ENCODE measurements at places on chromosomes 2 and 18.

- H3K36me3 ChIP-seq = no peaks in the 10 kb centered on the region
- H3K27me3 ChIP-seq = peaks cover 11% of the 10 kb centered on the region
- no peak for DNase-seq
- H3K4me1 ChIP-seq = peaks cover 8% of the 10 kb centered on the region
- no peak overlapping the region for H3K4me3 ChIP-seq
Measured at GRCh38 chr2:215439404-215439803, 3.5 kb upstream of the FN1 start.

DNA sequence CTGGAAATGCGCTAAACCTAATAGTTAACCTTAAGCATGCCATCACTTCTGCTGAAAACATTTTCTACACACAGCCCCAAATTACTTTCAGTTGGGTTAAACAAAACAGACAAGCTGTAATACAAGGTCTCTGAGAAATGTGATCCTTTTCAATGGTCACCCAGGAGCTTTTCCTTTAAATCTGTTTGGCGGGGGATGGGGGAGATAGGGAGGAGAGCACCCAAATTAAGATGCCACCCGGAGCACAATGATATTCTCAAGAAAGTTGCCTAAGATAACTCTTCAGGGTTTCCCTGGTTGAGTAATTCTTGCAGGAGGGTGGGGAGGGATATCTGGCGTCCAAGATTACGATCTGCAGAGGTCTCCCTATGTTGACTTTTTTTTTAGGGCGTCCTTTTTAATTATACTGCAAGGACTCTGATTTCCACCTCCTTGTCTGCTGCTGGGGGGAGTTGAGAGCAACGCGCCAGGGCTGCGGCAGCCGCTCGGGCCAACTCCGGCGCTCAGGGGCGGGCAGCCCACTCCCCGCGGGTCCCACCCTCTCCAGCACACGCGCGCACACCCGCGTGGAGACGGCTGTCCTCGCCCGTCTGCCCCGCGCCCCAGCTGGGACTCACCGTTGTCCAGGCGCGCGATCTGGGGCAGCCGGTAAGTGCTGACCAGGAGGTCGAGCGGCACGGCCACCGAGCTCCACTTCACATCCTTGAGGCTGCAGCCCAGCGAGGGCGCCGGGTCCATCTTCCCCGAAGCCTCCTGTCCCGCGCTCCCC lies 807 bp downstream of the GAREM1 start:
- H3K36me3 ChIP-seq = no peaks in the 10 kb centered on the region
- peaks cover 22% of the 10 kb centered on the region for H3K4me1 ChIP-seq
- peak overlapping the region; percentile 70 for H3K27ac ChIP-seq
- no peak for DNase-seq
- no peaks in the 10 kb centered on the region for H3K27me3 ChIP-seq
- H3K4me3 ChIP-seq = peak overlapping the region; percentile 63

- no peak for DNase-seq
- H3K27ac ChIP-seq = no peak overlapping the region
- no peak overlapping the region for H3K4me3 ChIP-seq
Measured at GRCh38 chr2:96679848-96680247, 37.3 kb downstream of the FER1L5 start.

DNA sequence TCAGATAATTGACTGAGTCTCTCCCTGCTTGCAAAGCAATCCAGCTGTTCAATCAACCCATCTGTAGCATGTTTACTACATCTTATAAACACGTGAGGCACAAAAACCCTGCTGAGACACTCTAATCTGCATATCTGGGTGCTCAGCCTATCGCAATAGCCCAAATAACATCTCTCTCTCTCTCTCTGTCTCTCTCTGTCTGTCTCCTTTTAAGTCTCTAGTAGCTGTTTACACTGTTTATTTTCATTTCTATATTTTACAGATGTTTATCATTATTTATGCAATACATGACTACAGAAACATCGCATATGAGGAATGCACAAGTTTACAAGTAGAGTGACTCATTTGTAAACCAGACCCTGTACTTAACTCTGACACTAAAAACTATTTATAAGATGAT lies 422.1 kb upstream of the DSEL start:
- H3K36me3 ChIP-seq = no peaks in the 10 kb centered on the region
- no peak for DNase-seq
- no peak overlapping the region for H3K4me3 ChIP-seq
- H3K27me3 ChIP-seq = no peaks in the 10 kb centered on the region

- no peak overlapping the region for H3K4me3 ChIP-seq
- no peak for DNase-seq
- no peaks in the 10 kb centered on the region for H3K36me3 ChIP-seq
- no peak overlapping the region for H3K27ac ChIP-seq
Measured at GRCh38 chr2:97355176-97355575, 234.5 kb downstream of the ANKRD36B start.

DNA sequence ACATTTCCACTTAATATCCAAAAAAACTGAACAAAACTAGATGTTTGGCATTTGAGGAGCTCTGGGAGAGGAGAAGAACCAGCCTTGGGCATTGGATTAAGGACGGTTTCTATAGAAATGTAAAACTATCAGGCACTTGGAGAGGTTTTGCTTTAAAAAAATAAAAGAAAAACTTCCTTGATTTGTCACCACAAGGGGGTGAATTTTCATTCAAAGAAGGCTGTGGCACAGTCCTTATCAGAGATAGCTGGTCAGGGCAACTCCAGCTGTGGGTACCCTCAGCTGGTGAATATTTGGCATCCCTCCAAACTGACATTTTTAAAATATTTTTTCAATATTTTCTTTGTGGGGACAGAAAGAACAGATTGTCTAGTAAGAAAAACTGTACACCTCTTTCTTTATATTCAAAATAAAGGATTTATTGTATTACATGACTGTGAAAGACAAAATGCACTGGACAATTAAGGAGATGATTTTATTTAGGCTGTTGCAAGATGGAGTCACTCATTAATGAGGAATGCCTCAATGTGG lies 46.1 kb upstream of the TBC1D8 start:
- no peak for DNase-seq
- no peak overlapping the region for H3K27ac ChIP-seq
- no peaks in the 10 kb centered on the region for H3K36me3 ChIP-seq
- H3K4me3 ChIP-seq = no peak overlapping the region
- H3K27me3 ChIP-seq = no peaks in the 10 kb centered on the region
- 0 out of 2 replicates have a peak, but pooled peaks cover 3% of the 10 kb centered on the region for H3K4me1 ChIP-seq

DNA sequence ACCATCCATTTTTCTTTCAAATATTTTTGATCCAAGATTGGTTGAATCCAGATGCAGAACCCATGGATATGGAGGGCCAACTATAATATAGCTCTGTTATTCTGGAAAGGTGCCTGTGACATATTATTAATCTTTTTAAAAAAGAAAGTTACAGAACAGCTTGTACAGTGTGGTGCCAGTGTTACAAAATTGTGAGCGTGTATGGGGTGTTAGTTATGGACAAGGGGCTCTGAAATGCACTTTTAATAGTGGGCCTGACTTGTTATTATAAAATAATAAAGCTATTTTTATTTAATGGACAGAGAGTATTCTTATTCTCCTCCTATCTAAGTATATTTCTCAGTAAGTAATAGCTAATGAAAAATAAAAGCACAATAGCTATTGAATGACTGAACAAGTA lies 111.2 kb downstream of the FARSB start:
- DNase-seq = no peak
- no peak overlapping the region for H3K27ac ChIP-seq
- no peaks in the 10 kb centered on the region for H3K4me1 ChIP-seq
- peaks cover 25% of the 10 kb centered on the region for H3K27me3 ChIP-seq

- H3K27ac ChIP-seq = no peak overlapping the region
- H3K4me1 ChIP-seq = peaks cover 42% of the 10 kb centered on the region
- H3K36me3 ChIP-seq = no peaks in the 10 kb centered on the region
- no peaks in the 10 kb centered on the region for H3K27me3 ChIP-seq
- DNase-seq = peak; percentile 32
Measured at GRCh38 chr2:222878877-222879603, 18.2 kb downstream of the ACSL3 start.

DNA sequence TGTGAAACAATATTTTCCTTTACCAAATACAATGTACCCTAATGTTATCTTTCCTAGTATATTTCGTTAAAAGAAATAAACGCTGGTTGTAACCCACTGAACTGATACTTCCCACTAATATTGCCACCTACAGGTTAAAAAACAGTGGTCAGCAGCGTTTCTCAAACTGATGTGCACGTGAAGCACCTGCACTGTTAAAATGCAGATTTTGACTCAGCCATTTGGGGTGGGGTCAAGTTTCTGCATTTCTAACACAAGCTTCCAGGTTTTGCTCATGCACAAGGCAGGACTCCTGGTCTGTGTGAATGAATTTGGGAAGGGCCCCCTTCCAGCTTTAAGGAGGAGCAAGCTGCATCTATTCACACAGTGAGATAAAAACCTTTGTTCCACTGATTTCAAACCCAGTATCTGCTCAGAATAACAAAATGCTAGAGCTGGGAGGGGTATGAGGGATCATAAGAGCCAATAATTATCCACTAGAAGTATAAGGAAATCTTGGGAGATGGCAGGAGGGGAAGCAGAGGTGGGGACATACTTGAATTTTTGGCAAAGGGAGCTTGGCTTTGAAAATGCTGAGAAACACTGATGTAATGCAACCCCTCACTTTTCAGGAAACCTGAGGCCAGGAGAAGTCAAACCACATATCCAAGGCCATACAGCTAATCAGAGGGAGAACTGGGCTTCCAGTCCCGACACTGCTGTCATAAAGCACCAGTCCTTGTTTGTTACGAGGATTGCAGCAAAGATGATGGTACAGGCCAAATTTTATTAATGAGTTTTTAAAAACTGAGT lies 116.2 kb downstream of the RBMS1 start:
- DNase-seq = no peak
- no peak overlapping the region for H3K4me3 ChIP-seq
- no peaks in the 10 kb centered on the region for H3K4me1 ChIP-seq

DNA sequence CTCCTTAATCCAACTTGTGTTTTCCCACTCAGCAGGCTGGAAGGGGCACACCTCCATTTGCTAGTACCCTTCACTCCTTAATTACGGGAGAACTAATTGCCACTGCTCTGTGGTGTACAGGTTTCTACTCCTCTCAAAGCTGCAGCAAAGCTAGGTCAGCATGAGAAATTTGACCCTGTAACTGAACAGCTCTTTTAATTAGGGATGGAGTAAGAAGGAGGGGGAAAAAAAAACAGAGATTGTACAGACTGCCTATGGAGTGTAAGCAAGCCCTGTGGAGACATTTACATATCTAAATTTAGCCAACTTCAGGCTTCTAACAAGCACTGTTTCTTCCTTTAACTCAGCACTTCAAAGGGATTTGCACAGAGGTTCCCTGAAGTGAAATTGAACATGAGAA lies 629.7 kb upstream of the SETBP1 start:
- no peak overlapping the region for H3K27ac ChIP-seq
- no peaks in the 10 kb centered on the region for H3K4me1 ChIP-seq
- no peaks in the 10 kb centered on the region for H3K36me3 ChIP-seq
- no peak for DNase-seq
- no peaks in the 10 kb centered on the region for H3K27me3 ChIP-seq

DNA sequence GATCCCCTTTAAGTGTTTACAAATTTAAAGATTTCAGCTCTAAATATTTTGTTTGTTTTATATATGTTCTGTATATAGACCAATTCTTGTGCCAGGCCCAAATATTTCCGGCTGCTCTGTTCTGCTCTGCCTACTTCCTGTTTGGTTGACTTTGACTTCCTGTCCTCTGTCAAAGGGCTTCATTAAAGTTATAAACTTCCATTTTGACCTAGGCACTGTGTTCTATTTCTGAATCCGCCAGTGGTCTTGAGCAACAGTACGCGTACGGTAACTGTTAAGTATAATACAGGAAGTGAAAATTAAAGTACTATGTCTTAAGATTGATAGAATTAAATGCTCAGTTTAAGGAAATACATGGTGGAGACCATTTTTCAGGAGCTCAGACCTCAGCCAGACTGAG lies 13.5 kb upstream of the REL start:
- no peak overlapping the region for H3K27ac ChIP-seq
- H3K4me3 ChIP-seq = no peak overlapping the region
- H3K27me3 ChIP-seq = no peaks in the 10 kb centered on the region
- H3K36me3 ChIP-seq = no peaks in the 10 kb centered on the region
- H3K4me1 ChIP-seq = no peaks in the 10 kb centered on the region

DNA sequence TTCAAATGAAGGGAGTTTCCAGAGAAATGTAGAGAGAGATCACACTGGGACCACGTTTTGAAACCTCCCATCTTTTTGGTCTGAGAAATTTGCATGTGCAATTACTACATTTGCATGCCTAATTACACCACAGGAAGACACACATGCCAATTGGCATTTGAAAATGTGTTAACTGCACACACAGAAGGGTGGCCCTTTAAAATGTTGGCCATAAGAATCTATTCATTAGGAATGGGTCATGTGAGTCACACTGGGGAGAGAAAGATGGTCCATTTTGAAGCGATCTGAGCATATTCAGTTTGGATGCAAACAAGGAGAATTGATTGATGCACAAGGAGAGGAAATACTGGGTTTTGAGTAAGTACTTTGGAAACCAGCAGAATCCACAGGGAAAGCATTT lies 1407.1 kb upstream of the ACVR2A start:
- no peaks in the 10 kb centered on the region for H3K4me1 ChIP-seq
- H3K36me3 ChIP-seq = no peaks in the 10 kb centered on the region
- no peak overlapping the region for H3K27ac ChIP-seq
- no peak overlapping the region for H3K4me3 ChIP-seq

DNA sequence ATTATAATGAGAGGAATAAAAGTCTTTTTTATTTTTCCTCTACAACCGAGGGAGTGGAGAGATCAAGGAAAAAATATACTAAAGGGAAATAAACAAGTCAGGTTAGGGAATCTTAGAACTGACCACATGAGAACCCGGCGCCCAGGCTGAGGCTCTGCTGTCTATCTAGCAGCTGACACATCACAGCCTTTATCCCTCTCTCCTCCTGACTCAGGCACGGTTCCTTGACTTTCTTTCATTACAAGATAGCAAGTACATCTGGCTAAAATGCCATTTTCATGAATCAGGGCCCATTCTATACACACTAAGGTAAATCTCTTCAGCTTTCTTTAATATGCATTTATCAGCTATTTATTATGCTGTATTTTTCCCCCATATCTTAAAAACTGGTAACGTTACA lies 296.0 kb downstream of the TMX3 start:
- no peaks in the 10 kb centered on the region for H3K4me1 ChIP-seq
- H3K27me3 ChIP-seq = no peaks in the 10 kb centered on the region
- no peak overlapping the region for H3K27ac ChIP-seq
- no peak overlapping the region for H3K4me3 ChIP-seq
- H3K36me3 ChIP-seq = no peaks in the 10 kb centered on the region
- DNase-seq = no peak

DNA sequence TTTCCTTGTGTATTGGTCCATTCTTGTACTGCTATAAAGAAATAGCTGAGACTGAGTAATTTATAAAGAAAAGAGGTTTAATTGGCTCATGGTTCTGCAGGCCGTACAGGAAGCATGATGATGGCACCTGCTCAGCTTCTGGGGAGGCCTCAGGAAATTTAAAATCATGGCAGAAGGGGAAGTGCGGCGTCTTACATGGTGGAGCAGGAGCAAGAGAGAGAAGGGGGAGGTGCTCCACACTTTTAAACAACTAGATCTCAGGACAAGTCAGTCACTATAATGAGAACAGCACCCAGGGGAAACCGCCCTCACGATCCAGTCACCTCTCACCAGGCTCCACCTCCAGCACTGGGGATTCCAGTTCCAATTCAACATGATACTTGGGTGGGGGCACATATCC lies 54.3 kb downstream of the MSH2 start:
- no peak for DNase-seq
- no peaks in the 10 kb centered on the region for H3K36me3 ChIP-seq
- no peak overlapping the region for H3K4me3 ChIP-seq
- no peaks in the 10 kb centered on the region for H3K27me3 ChIP-seq
